ENCODE measurements at places on chromosomes 16 and 17.
A peak's percentile ranks its signal among the peaks of the same experiment; 100 is the strongest.

- no peak for DNase-seq
Measured at GRCh38 chr17:44414394-44415155, 25.1 kb upstream of the ITGA2B start.

DNA sequence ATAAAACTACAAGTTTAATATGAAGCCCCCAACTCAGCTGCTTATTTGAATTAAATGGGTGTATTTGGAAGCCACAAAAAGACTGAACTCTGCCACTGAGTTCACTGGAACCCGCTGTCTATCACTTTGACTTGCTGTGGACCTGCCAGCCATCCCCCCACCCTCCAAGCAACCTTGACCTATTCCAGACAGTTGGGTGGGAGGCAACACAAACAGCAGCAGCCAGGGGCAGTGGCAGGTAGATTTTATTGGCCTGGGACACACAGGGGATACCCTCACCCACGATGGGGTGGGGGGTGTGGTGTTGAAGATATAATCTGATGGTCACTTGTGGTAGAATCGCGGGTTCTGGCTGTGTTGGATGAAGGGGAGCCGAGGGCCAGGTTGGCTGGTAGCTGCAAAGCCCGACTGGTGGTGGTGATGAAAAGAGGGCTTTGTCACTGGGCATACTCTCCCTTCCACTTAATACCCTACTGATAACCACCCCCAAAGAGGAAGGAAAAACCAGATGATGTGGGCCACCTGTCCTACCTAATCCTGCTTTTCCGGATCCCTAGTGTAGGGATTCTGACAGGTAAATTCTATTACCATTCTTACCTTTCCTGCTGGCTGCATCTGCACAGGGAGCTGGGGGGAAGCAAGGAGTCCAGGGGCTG is 2.6 kb downstream of the GPS2 start:
- no peak for DNase-seq

DNA sequence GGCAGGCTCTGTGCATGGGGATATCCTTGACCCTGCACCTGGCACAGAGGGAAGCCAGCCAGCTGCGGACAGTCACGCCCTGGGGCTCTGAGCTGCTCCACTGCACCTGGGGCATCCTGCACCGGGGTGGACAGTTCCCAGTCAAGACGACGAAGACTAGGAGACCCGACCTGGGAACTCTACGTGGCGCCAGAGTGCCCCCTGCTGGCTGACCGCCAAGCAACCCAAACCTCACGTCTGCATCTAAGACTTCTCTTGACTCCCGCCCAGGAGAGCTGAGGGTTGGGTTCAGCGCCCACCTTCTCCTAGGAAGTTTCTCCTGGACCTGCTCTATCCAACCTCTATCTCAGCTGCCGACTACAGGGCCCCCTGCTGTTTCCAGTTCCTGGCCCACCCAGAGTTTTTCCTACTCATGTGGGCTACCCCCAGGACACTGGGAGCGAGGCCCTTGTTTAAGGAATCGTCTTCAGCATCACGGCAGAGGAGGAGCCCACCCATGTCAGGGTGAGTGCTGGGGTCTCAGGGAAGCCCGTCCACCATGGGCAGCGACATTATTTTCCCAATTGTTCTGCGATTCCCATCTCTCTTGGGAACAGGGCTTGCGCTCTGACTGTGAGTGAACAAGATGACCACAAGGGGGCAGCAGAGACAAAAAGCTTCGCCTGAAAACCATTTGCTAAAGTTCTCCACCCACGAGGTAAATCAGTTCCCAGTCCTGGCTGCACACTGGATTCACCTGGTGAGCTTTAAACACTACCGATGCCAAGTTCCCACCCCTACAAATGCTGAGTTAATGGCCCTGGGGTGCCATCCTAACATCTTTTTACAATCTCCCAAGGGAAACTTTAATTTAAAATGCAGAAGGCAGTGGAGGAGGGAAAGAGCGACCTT is 29.3 kb downstream of the TLE7 start:
- no peak for DNase-seq

DNA sequence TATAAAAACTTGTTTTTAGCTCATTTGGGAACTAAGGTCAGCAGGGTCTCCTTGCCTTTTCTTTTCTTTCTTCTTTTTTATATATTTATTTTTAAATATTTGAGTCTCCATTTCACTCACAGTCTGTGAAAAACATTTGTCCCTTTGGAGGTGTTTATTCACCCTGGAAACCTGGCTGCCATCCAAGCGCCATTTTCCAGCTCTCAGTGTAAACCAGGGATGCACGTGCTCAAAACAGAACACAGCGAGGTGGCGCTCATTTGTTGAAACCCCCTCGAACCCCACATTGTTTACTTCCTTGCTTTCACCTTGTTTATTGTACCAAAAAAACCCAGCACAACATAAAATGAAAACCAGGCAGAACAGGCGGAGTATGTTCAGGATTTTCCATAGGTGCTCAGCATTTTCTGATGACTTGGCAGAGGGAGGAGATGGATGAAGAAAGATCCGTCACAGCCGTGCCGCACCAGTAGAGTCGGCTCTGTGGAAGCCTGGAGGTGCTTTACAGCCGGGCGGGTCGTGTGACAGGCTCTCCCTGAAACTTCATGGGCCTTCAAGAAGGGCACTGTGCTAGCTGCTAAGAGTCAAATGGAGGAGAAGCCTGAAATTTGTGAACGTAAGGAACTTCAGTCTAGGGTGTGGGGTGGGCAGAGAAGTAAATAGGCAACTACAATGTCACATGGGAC is 284.4 kb downstream of the FOXL1 start:
- no peak for DNase-seq

DNA sequence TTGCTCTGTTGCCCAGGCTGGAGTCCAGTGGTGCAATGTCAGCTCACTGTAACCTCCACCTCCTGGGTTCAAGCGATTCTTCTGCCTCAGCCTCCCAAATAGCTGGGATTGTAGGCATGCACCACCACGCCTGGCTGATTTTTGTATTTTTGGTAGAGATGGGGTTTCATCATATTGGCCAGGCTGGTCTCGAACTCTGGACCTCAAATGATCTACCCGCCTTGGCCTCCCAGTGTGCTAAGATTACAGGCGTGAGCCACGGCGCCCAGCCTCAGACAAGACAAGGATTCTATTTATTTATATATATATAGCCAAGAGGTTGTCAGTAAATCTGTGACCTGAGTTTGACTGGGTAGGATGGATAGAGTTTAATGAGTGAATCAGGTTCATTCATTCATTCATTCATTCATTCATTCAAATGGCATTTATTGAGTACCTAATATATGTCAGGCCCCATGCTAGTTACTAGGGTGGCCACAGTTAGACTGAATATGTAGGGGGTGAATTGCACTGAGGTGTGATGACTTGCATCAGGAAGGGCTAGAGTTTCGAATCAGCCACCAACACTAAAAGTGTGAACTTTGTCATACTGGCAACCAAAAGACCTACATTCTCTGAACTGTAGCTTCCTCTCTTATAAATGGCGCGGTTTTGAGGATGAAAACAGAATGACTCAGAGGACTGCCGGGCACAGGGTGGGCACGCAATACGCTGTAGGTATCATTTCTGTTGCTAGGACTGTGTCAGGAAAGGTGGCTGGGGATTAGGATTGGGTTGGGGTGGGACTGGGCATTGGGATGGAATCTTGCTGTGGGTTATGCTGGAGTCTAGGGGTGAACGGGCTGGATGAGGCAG is 37.8 kb downstream of the ITGAE start:
- DNase-seq: no peak

DNA sequence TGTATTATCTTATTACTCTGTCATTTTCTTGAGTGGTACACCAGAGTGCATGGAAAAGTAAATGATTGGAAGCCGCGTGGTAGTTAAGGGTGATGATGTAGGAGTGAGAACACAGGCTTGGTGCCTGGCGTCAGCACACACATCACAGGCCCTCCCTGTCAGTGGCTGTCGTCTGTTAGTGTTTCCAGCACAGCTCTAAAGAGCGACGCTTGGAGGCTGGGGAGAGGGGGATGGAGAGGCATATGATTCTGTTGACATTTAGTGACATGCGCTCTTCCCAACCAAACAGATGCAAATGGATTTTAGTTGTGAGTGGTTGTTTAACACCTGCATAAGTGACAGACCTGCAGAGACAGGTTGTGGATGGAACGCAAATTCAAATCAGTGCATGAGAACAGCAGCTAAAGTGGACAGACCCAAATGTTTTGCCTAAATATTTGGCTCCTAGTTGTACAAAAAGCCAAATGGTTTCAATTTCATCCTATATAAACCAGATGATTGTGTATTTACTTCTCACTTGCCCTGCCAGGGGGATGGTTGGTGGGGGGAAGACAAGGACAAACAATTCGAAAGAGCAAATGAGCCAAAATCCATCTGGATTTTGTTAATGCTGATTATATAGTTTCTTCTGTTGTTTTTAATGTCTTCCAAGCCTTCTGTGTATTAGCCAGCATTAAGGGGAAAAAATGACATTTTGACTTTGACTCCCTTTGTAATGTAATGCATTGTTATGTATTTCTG is 222.3 kb downstream of the WWOX start:
- no peak for DNase-seq

GRCh38 chr17:77442976-77443747 is 302.4 kb downstream of the SEC14L1 start:
- DNase-seq: no peak

GRCh38 chr16:55915096-55915827 is 40.1 kb upstream of the CES5A start:
- DNase-seq: no peak

DNA sequence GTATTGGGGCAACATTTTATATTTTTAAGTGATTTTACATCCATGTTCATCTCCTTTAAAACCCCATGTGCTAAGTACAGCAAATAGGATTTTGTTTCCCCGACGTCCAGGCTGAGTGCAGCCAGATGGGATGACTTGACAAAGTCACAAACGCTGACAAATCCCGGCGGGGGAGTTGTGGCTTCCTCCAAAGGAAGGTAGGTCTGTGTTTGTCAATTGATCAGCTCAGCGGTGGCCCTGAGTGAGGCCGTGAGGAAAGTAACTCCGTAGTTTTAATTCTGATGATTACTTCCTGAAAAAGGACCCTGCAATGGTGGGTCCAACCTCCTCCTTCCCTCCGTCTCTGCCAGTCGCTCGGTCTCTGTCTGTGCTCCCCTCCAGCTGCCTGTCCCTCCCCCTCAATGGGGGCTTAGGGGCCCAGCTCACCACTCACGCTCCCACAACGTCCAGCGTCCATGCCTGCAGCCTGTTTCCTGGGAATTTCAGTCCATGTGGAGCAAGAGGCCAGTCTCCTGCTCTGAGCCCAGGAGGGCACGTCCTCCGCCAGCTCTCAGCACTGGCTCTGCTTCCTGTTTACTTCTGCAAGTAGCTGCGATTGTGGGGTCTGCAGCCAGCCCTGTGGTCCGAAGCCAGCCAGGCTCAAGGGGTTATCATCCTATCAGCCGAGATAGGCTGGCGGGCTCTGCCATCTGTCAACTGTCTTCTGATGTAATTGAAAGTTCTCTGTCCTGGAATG is 209.4 kb upstream of the FOXF1 start:
- peak; percentile 33 for DNase-seq

- DNase-seq: no peak
Measured at GRCh38 chr16:11256661-11257130, 692 bp upstream of the SOCS1 start.

DNA sequence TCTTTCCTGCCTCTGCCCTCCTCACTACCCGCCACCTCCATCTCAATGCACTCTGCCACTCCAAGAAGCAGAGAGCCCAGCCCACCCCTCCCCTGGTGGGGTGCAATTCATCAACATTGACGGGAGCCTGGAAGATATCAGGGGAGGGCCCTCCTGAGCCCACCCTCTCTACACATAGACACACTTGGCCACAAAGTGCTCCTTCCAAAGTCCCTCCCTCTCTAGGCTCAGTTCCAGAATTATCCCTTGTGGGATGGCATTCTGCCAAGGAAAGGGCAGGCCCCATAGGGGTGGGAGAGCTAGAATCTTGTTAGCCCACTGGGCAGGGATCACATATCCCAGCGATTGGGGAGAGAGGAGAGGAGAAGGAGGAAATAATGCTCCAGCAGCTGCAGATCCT is 66.2 kb downstream of the TMEM132E start:
- no peak for DNase-seq

DNA sequence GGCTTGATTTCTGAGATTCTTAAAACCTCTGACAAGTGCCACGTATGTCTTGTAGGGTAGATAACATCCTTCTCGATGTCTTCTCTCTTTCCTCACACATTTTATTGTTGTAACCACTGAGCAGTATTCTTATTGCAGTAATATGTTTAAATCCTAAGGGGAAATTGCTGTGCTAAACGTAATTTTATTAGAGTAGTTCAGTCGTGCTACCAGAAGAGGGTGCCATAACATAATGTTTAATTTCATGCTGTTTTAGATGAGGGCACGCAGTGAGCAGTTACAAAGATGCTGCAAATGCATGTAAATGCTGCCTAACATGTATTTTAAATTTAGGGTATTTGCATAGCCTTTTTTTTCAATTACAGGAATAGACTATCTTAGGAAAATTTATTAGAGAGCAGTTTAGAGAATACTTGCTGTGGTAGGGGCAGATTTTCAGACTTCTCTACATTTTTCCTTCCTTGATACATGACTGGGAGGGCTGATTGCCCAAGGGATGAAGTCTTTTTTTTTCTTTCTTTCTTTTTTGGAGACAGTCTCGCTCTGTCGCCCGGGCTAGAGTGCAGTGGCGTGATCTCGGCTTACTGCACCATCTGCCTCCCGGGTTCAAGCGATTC is 51.7 kb downstream of the GAN start:
- DNase-seq: no peak

- DNase-seq: no peak
Measured at GRCh38 chr17:57255182-57255775, 1.0 kb upstream of the MSI2 start.

GRCh38 chr17:45013021-45013997 is 38.1 kb downstream of the DCAKD start:
- no peak for DNase-seq

- DNase-seq: no peak
Measured at GRCh38 chr16:57572978-57573728, 30.7 kb downstream of the ADGRG5 start.

DNA sequence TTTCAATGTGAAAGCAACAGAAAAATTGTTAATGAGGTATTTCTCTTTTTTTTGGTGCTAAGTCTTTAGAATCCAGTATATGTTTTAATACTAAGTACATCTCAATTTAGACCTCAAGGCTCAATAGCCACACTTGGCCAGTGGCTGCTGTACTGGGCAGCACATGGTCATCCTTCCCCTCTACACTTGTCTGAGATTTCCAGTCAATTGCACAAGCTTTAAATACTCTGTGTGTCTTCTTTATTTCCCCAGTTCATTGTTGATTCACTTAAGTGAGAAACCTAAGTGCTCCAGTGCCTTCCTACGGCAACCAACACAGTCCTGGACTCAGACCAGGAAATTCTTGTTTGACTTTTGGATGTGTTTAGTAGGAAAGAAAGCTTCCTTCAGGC is 62.2 kb downstream of the TNRC6C start:
- no peak for DNase-seq

- no peak for DNase-seq
Measured at GRCh38 chr17:77936881-77937280, 21.6 kb upstream of the TNRC6C start.

Measured in left forelimb (tissue), 1 donor.